ENCODE measurements at places on chromosomes 6 and 20.
A peak's percentile ranks its signal among the peaks of the same experiment; 100 is the strongest.

GRCh38 chr20:49646126-49646525, 67.6 kb downstream of the B4GALT5 start:
- DNase-seq: no peak

DNA sequence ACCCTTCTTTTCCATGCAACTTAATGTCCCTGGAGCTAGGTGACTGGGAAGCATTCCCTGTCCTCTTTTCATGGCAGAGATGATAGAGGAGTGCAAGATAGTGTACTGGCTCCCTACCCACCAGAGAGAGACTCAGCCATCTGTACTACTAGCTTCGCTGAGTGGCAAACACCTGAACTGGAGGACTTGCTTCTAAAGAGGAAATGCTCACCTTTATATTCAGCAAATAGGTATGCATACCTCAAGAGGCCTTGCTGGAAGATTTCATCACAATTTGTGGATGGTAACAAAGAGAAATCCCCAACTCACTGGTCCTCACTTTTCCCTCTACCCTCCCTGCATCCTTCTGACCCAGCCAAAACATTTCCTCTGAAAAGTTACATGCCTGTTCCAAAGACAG, 124.1 kb downstream of the FOXA2 start:
- no peak for DNase-seq

DNA sequence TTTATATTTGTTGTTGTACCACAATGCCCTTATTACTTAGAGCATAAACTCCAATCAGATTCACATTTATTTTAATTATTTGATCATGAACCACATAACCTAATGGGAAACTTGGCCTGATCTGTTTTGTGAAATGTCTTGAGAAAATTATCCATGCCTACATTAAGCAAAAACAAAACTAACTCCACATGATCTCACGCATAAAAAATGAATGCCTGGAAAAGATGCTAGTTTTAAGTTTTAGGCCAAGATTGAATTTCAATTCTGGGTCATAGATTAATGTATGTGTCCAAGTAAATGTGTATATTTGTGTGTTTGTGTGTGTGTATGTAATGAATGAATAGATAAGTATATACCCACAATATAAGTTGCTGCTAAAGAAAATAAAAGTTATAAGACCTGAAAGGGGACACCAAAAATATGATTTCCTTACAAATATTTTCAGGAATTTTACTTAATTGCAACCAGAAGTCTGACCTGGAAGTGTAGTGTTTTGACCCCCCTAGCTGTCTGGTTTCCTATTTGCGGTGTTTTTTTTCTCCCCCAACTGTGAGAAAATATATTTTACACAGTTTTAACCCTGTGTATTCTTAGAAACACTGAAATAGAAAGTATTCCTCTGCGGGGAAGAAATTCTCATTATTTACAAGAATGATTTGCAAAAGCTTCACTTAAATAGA, 97.2 kb downstream of the JAG1 start:
- DNase-seq: no peak

GRCh38 chr6:36824253-36824652, 15.0 kb downstream of the CPNE5 start:
- DNase-seq: no peak

- peak; percentile 3 for DNase-seq
Observed at GRCh38 chr20:14928083-14928482, 590.7 kb upstream of the FLRT3 start.

DNA sequence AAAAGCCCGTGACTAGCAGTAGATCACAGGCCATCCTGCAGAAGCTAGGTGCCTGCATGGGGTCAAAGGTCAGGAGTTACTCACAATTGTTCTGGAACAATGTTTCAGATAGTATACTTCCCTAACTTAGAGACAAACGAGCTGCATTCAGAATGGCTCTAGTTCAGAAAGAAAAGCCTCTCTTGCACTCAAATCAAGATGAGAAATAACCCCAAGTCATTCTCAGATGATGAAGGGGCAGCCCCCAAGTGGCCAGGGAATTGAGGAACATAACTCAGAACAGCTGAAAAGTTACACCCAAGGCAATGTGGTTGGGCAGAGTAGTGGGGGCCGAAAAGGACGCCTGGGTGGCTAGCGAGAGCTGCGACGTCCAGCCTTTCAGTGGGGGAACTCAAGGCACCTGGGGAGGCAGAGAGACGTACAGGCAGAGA, 27.8 kb downstream of the FYN start:
- no peak for DNase-seq

- no peak for DNase-seq
Observed at GRCh38 chr6:42929821-42930360, 611 bp downstream of the CNPY3 start.

DNA sequence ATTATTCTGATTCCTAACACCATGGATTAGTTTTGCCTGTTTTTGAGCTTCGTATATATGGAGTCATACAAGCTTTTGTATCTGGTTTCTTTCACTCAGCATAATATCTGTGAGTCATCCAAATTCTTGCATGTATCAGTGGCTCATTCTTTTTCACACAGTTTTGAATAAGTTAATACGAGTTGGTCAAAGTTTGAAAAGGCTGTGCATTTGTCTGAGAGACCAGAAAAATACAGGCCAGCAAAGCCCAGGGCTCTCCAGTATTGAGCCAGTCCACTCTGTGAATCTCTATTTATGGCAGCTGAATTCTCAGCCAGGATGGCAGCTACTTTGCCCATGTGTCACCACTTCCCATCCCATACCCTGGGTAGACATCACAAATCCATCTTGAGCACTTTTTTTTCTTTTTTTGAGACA, 7.2 kb upstream of the CHMP4B start:
- no peak for DNase-seq

- DNase-seq: no peak
Observed at GRCh38 chr6:130932438-130932837, 105.2 kb downstream of the SMLR1 start.

DNA sequence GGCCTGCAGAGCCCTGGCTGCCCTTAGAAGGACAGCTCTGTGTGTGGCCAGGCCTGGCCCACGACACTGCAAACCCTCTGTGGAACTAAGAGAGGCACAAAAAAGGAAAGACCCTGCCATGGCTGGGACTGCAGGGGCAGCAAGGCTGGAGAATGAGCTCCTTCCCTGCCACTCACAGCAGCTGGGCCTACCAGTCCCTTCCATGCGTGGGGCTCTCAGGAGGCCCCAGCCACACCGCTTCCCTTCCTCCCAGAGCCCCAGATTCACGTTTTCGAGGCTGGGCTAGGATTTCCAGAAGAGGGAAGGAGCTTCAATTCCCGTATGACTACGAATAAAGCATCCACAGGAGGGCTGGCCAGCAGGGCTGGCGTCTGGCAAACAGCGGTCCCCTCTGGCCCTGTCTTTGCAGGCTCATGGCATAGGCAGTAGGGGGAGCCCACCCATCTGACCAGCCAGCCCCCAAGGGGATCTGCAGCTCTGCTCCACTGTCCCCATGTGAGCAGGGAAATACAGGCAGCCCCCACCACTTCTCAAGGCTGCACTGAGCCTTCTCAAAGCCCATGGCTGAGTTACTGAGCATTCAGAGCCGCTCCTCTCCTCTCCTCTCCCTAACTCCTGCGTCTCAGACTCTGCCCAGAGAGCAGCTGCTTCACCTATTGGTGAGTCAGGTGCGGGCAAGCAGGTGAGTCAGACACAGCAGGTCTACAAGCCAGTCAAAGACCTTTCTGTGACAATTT, 53.1 kb downstream of the NINL start:
- DNase-seq: no peak

GRCh38 chr20:36924167-36925045, 27.1 kb downstream of the SAMHD1 start:
- DNase-seq: no peak

DNA sequence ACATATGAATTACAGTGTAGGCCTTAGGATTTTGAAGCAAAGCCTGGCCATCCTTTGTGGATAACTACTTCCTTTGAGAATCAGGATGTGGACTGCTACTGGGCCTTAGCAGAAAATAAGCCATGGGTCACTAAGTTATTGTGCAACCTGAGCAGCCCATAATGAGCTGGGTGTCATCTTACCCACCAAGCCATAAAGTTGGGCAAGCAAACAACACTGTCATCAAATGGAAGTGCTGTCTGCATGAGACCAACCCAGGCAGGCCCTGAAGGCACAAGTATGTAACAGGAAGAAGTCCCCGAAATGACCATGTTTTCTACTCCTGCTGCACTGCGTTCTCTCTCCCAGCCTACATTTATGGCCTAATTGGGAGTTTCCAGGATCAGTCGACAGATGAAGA, 205.6 kb upstream of the GGTLC1 start:
- DNase-seq: no peak

- DNase-seq: no peak
Observed at GRCh38 chr6:11595903-11596302, 58.4 kb downstream of the TMEM170B start.

DNA sequence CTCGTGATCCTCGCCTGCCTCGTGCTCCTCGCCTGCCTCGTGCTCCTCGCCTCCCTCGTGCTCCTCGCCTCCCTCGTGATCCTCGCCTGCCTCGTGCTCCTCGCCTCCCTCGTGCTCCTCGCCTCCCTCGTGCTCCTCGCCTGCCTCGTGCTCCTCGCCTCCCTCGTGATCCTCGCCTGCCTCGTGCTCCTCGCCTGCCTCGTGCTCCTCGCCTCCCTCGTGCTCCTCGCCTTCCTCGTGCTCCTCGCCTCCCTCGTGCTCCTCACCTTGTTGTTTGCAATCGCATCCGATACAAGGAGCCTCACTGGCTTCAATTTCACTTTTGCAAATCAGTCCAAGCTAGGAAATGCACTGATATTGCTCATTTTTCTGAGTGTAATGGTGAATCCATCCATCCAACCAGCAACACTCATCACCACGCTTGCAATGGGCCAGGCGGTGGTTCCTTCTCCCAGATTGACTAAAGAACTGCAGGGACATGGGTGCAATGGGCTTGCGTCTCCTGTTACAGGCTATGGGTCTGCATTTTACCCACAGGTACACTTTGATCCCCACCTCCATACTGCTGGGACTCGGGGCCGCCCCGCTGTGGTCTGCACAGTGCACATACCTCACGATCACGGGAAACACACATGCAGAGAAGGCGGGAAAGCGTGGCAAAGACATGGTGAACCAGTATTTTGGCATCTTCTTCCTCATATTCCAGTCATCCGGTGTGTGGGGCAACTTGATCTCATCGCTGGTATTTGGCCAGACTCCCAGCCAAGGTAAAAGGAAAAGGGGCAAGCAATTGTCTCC, 4.6 kb downstream of the UNC93A start:
- peak; percentile 39 for DNase-seq

- no peak for DNase-seq
Observed at GRCh38 chr6:134195164-134195906, 122.6 kb downstream of the SGK1 start.

- no peak for DNase-seq
Observed at GRCh38 chr20:45104786-45105185, 3.9 kb upstream of the KCNS1 start.

DNA sequence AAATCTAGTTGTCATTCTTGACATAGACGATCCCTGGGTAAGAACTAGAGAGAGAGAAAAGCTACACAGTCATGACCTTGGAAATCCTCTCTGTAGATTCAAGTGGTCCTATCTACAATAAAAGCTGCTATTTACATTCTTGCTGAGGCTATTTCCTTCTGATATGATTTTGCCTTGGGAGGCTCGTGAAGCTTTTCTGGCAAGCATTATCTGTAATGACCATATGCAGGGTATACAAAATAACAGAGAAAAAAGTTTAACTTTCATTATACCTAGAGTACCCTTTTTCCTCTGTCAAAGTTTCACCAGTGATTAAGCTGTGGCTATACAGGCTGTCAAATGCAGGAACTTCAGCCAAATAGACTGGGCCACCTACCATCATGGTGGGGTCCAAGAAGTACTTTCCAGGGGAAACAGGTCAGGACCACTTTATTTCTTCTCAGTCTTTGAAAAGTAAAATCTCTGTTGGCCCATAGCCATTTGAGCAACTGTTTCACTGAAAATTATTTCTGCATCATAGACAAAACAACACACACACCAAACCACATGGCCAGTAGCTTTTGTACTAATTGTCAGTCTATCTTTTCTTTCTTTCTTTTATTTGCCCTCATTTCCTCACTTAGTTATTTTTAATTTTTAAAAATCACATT, 677.0 kb upstream of the ID4 start:
- no peak for DNase-seq

DNA sequence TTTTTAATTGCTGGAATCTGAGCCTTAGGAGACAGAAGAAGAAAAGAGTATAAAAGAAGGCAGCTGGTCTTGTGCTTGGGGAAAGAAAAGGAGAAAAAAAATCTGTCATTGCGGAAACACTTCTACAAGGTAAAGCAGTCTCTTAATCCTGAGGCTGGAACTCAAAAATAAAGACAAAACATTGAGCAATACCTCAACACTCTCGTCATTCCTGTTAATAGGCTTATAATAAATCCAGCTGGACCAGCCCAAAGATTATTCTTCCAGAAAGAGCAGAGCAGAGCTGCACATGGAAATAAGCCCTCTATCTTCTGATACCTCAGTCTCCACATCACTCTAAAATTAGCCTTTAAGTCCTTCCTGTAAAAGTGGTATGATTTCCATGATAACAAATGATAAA, 62.0 kb upstream of the HIVEP1 start:
- DNase-seq: no peak

GRCh38 chr20:23441850-23442313, 2.4 kb downstream of the CSTL1 start:
- DNase-seq: peak; percentile 12

DNA sequence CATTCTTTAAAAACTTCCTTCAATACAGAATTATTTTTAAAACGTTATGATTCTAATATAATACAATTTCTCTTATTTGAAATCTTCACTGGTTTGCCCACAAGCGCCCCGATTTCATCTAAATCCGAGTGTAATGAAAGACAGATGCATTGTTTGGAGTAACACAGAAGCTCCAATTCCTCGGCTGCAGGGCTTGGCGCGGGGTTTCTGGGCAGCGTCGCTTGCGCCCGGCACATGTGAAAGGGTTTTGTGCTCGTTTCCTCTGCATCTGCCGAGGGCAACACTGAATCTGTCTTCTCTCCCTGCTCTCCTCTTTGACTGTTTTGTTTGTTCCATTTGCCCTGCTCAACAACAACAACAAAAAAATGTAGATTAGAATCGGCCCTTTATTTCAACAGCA, 248.6 kb upstream of the QKI start:
- no peak for DNase-seq
